Dermis blood vessel endothelial cell (primary cell): ENCODE measurements at places on chromosomes 4 and X. TPM values are rescaled to one million over a fixed set of nuclear protein-coding genes. Genes with fewer than 3 reads are reported as not detected.

DNA sequence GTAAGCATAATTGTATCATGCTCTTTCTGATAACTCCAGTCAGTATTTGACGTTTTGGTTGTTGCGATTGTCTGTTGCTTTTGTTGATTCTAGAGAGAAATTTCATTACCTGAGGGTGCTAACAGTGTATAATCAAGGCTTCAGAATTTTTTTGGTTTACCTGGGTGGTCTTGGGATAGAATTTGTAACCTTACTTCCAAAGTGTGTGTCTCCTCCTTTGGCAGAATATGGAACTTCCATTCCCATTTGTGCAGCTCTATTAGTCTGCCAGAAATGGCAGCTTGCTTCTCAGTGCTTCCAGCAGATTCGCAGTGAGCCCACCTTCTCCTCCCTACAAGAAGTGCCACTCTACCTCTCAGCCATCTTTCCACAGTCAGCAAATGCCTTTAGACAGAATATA, 5.3 kb downstream of the COPS4 start:
- no peak for DNase-seq

GRCh38 chr4:108432418-108432817, 188.0 kb upstream of the RPL34 start:
- no peak for DNase-seq

DNA sequence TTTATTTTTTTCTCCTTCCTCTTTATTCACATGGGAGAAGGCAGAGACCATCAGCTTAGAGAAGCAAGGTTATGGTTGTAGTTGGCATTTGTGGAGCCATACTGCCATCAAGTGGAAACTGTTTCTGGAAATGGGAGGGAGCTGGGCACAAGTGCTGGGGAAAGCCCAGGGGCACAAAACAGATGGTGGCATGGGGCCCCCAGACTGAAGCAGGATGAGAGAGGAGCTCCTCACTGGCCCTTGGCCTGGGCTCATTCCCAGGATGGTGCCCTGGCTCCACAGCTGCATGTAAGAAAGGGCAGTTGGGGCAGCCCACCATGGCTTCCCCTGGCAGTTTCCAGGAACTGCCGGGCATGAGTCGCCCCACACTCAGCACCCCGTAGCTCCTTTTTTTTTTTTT, 59.2 kb downstream of the NBDY start:
- DNase-seq: no peak

DNA sequence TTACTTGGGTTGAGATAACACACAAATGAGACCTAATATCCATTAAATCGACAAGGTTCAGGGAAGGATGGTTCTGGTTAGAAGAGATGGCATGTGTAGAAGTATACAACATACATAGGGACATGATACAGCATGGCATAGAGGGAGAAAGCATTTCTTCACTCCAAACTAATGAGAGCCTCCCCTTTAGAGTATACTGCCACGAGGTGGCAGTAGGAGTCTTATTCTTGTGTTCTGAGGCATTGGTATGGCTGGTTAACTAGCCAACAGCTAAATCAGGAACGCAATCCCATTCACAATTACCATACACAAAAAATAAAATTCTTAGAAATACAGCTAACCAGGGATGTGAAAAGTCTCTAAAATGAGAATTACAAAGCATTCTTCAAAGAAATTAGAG, 29.1 kb upstream of the TRO start:
- peak; percentile 56 for DNase-seq

GRCh38 chrX:115949900-115950822, 220.4 kb upstream of the AGTR2 start:
- DNase-seq: no peak

GRCh38 chr4:32790803-32791202, 2070.6 kb downstream of the PCDH7 start:
- DNase-seq: no peak

DNA sequence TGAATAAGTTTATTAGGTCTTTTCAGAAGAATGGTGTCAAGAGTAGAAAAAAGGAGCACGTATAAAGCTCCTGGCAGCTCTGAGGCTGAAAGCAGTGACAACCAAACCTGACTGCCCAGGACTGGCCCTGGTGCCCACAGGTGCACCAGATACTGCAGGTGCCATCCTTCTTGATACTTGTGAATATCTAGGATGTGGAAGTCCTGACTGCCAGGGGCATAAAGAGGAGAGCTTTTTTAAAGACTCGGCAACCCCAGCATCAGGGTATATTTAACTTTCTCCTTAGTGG, 60.7 kb downstream of the TMEM150C start:
- no peak for DNase-seq

GRCh38 chr4:41879552-41879951, 55.7 kb upstream of the TMEM33 start:
- no peak for DNase-seq

- peak; percentile 26 for DNase-seq
These were observed 597.6 kb upstream of the MAGEB2 start for GRCh38 chrX:29617725-29618124.

DNA sequence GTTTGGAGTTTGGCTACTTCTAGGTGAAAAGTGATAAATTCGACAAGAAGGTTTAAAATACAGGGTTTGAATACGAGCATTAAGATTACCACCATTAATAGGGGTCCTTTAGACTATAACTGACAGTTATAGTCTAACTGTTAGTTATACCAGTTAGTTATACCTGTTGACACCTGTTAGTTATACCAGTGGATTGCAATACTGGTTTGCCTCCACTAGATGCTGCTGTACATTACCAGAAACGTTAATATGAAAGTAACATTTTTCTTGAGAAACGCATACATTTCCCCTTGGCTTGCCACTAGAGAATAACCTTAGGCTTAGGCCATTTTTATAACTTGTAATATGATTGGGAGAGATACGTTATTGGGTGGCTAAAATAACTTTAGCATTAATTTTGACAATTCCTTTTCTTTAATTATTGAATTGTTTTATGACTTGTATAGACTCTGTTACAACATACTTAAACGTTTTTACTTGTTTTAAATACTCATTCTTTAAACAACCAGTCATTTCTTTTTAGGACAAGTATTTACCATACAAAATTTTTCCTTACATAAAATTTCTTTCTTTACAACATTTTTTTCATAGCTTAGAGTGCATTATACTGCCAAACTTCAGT, 911.2 kb downstream of the FSTL5 start:
- DNase-seq: peak; percentile 65

- no peak for DNase-seq
These were observed 327.1 kb downstream of the PAPSS1 start for GRCh38 chr4:107392951-107393350.

- DNase-seq: no peak
These were observed 190.2 kb downstream of the SMIM20 start for GRCh38 chr4:26104056-26104685.

The TECRL gene
- not detected in 2 replicates for total RNA-seq

The ADAM29 gene
- not detected in 2 replicates for total RNA-seq

The NAT8L gene
- under 0.01 TPM in 2 replicates for total RNA-seq

The ACOX3 gene
- total RNA-seq: 29.3 and 44.2 TPM in 2 replicates

The TGIF2LX gene
- not detected in 2 replicates for total RNA-seq

The PAGE4 gene
- not detected in 2 replicates for total RNA-seq

The RS1 gene
- not detected in 2 replicates for total RNA-seq

The SPOCK3 gene
- total RNA-seq: not detected in 2 replicates
